Skeletal muscle cell (primary cell): ENCODE measurements at places on chromosomes 5 and 9.

DNA sequence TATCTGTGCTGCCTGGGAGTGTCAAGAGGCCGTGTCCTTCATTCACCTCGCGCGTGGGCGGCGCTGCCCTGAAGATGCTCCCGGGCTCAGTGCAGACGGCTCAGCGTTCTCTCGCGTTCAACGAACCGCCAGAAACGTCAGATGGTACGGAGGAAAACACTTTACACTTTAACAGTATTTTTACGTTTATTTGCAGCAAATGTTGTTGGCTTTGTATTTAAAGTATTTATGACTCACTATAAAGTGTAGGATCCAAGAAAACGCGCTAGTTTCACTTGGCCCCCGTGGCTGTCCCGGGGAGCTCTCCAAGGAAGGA is 544 bp upstream of the ERCC6L2 start:
- DNase-seq: no peak

- no peak for DNase-seq
Measured at GRCh38 chr5:172110921-172111851, 76.8 kb downstream of the STK10 start.

GRCh38 chr5:166671811-166672210 is 1619.6 kb upstream of the WWC1 start:
- DNase-seq: no peak

DNA sequence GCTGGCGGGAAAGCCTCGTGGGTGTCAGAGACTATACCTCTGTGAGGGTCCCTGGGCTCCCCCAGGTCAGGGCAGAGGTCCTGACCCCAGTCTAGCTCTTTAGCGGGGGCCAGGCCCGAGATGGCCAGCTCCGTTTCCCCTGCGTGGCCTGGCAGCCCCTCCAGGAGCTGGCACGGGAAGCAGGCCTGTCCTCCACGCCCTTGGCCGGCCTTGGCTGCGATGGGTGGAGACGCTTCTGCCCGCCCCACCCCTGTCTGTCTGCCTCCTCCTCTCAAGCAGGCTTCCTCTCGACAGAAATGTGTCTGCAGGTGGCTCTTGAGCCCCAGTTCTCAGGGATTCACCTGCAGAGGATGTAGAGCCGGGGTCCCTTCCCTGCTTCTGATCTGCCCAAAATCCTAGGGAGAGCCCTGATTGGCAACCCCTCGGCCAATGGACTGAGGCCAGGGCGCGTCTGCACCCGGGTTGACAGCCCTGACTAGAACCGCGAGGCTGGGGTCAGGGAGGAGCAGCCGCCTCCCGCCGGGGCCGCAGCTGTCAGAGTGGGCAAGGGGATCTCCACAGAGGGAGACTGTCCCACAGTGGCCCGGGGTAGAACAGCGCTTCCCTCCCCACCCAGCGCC is 2.6 kb upstream of the GRIN1 start:
- DNase-seq: no peak

DNA sequence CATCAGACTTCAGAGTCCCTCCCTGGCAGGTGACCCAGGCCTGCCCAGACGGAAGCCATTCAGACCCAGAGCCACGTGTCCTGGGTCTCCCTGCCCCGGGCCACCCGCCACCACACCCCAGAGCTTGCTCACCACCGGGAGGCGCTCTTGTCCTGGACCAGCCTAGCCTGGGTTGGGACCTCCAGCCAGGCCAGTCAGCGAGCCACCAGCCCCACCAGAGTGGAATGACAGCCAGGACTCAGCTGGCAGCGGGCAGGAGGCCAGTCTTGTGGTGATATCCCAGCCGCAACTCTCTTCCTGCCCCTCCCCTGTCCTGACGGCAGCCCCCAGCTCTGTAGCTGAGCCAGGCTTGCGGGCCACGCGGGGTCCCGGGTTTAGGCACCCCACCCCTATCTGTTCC is 1.7 kb upstream of the PTGDS start:
- DNase-seq: no peak

DNA sequence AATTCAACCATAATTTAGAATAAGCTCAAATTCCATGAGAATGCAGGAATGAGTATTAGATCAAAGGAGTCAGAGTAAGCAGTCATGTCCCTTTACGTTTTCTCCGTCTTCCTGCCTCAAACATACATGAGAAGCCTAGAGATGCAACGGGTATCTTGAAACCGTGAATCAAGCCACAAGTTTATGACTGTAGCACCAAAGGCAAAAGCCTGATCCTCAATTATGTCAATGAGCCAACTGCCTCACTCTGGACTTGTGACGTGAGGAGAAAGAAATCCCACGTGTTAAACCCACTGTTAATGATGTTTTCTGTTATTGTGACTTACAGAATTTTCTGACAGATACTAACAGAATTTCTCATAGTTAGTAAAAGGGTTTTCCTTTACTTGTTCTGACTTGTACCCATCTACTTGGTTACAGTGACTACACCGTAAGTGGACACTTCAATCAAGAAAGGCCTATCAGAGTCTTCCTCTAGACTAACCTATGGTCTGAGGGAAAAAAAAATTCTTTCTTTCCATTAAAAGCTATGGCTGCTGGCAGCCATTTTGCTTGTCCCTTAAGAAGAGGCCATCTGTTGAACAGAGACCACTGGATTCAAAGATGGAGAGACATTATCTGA is 35.3 kb upstream of the HK3 start:
- DNase-seq: no peak

GRCh38 chr5:10675177-10675700 is 85.8 kb downstream of the DAP start:
- DNase-seq: no peak

DNA sequence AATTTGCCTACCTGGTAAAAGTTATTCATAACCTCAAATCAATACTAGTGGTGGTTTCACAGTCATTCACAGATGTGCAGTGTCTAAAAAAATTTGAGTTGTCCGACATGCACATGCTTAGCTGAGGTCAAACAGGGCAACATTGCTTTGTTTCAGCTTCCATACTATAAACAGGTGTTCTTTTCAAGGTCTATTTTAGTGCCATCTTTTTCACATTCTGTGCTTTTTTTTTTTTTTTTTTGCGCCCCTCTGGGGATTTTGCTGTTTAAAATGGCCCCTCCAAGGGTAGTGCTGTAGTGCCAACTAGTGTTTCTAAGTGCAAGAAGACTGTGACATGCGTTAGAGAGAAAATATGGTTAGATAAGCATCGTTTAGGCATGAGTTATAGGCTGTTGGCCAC is 14.5 kb downstream of the PHAX start:
- DNase-seq: no peak
